ENCODE measurements at places on chromosomes 13 and 19.

DNA sequence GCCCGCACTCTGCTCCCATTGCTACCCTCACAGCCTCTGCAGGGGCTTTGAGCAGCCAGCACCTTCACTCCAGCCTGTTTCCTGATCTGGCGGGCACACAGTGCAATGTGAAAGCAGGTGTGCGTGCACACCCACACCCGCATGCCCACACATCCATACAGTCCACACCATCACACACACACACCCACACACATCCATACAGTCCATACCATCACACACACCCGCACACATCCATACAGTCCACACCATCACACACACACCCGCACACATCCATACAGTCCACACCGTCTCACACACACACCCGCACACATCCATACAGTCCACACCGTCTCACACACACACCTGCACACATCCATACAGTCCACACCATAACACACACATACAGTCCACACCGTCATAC is 28.0 kb downstream of the PIAS4 start:
- DNase-seq = no peak

DNA sequence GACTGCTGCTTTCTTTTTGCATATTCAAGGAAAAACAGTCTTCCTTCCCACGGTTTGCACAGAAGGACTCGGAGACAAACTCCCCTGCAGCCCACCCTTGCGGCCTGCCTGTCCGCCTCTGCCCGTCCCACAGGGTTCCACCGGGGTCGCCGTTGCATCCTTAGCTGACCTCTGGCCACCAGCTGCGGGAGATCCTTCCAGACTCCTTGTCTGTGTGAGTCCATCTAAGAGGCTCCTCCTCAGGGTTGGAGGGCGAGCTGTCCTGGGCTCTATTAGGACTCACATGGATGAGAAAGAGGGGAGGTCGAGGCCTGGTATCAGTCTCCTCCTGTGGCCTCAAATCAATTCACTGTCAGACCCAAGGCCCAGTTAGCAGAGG is 39.2 kb downstream of the KLF2 start:
- no peak for DNase-seq

DNA sequence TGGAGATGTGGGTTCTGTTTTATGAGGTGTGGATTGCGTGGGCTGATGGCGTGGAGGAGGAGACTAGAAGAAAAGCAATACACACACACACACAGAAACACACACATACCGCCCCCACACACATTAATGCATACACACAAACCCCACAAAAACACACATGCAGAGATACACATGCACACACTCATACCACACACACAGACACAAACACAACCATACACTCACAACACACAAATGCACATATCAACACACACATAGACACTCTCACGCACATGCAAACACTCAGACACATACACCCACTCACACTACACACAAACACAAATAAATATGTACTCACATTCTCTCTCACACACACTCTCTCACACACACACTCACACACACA is 75.7 kb upstream of the UBL3 start:
- no peak for DNase-seq

GRCh38 chr19:3690551-3691371 is 9.5 kb downstream of the PIP5K1C start:
- no peak for DNase-seq

GRCh38 chr13:39051157-39051556 is 12.9 kb downstream of the NHLRC3 start:
- DNase-seq = no peak

DNA sequence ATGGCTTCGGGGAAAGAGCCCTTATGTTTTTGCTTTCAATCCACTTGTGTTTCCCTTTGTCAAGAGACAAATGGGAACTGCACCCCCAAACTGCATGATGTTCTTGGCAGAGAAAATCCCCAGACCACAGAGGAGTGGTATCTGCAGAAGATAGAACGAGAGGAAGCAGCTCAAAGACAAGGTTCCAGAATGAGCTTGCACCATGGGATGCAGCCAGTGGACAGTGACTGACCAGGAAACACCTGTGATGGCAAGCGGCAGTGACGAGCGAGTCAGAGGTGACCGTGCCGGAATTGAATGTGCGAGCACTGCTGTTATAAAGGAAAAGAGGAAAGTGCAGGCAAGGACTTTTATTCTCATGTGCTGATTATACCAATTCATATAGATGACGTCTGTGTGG is 46.3 kb downstream of the IRS2 start:
- no peak for DNase-seq

- DNase-seq = no peak
These were observed 187.3 kb downstream of the NDFIP2 start for GRCh38 chr13:79668201-79668752.

DNA sequence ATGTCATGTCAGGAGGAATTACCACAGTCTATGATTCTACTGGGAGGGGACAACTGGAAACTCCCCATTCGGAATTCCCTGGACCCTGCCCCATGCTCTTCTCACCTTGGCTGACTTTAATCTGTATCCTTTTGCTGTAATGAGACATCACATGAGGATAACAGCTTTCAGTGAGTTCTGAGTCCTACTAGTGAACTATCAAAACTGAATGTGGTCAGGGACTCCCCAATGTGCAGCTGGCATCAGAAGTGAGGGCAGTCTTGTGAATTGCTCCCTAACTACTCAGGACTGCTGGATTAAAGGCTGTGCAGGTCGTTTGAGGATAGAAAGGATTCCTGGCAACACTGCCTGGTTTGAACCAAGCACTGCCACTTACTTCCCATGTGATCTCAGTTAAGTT is 15.2 kb downstream of the SIGLEC7 start:
- no peak for DNase-seq

DNA sequence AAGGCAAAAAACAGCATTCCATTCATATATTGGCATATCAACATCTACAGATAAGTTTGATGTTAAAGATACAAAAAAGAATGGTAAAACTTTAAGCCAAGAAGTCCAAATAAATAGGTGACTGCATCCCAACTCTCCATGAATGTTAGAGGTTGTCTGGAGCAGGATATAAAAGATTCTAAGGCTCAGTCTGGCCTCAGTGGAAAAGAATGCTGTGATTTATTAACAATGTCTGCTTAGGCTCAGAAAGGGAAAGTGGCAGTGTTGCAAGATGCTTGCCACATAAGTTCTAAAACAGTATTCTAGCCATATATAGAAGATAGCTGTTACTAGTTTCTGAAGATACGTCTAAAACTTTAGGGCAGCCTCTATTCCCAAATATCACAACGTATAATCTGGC is 179.8 kb upstream of the NBEA start:
- no peak for DNase-seq
